ENCODE measurements at places on chromosomes 7 and 10.

GRCh38 chr10:43222210-43222720 is 44.6 kb downstream of the RASGEF1A start:
- no peak for DNase-seq

GRCh38 chr7:91425149-91425548 is 160.9 kb downstream of the FZD1 start:
- no peak for DNase-seq

GRCh38 chr10:49830016-49830415 is 67.9 kb upstream of the OGDHL start:
- no peak for DNase-seq

- DNase-seq: no peak
Observed at GRCh38 chr10:81871558-81871957, 3.4 kb upstream of the NRG3 start.

DNA sequence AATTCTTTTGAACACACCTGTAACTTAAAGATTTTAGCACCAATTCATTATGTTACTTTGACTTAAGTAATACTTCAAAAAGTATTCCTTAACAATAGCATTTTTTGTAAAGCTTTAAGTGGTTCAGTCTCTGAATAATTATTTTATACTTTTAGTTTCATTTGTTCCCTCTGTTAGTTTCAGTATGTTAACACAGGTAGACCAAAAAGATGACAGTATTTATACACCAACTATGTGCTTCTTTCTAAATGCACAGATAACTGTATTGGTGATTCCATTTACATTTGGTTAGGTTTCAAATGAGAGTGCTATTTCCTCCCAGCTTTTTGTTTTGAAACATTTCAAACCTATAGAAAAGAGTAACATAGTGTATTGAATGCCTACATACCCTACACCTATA is 14.0 kb downstream of the RALA start:
- DNase-seq: no peak

DNA sequence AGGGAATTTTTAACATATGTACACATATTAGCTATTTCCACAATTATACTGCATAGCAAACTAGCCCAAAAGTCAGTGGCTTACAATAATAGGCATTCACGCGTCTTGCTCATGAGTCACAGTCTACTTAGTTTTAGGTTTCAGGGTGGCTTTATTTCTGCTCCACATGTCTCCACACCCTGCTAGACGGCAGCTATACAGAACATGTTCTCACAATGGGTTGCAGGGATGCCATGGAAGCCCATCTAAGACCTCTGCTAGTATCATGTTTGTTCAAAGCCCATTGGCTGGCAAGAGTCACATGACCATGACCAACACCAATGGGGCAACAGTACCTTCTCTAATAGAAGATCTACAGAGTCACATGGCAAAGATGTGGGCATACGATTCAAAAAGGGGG is 96.3 kb upstream of the NEBL start:
- no peak for DNase-seq

- no peak for DNase-seq
Observed at GRCh38 chr7:149053885-149054284, 25.6 kb upstream of the PDIA4 start.

DNA sequence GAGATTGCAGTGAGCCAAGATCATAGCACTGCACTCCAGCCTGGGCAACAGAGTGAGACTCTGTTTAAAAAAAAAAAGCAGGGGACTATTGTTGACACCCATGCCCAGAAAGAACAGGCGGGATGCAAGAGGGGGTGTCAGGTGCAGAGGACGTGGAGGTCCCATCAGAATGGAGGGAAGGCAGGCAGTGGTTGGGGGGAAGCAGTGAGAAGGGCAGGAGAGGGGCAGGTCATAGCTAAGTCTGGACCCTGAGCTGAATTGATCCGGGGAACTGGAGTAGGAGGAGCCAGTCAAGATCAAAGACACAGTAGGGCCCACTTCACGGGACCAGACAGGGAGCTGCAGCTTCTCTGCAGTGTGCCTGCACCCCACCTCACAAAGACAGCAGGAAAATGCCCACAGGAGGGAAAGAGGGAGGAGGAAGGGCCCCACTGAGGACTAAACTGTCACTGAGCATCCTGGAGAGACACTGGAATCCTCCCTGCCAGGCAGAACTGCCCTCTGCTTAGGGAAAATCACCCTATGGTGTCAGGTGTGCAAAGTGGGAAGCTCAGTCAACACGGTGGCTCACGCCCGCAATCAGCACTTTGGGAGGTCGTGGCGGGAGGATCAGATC is 27.3 kb upstream of the ECHDC3 start:
- DNase-seq: no peak

DNA sequence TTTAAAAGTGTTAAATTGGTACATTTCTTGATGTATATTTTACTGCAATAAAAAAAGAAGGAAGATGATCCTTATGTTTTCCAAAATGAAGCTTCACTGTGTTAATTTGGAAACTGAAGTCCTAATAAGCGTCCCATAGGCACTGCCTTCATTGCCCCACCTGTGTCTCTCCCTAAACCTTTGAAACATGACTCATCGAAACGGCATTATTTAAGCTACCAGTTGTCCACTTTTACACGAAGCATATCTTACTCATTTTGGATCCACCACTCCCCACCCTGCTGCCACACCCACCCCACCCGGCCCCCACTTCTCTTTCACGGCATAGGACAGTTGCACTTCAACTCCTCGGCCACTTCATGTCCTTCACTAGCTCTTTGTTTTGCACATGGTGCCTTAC is 85.5 kb downstream of the KIAA1549 start:
- no peak for DNase-seq

- DNase-seq: no peak
Observed at GRCh38 chr7:85286446-85286845, 99.6 kb upstream of the SEMA3D start.

DNA sequence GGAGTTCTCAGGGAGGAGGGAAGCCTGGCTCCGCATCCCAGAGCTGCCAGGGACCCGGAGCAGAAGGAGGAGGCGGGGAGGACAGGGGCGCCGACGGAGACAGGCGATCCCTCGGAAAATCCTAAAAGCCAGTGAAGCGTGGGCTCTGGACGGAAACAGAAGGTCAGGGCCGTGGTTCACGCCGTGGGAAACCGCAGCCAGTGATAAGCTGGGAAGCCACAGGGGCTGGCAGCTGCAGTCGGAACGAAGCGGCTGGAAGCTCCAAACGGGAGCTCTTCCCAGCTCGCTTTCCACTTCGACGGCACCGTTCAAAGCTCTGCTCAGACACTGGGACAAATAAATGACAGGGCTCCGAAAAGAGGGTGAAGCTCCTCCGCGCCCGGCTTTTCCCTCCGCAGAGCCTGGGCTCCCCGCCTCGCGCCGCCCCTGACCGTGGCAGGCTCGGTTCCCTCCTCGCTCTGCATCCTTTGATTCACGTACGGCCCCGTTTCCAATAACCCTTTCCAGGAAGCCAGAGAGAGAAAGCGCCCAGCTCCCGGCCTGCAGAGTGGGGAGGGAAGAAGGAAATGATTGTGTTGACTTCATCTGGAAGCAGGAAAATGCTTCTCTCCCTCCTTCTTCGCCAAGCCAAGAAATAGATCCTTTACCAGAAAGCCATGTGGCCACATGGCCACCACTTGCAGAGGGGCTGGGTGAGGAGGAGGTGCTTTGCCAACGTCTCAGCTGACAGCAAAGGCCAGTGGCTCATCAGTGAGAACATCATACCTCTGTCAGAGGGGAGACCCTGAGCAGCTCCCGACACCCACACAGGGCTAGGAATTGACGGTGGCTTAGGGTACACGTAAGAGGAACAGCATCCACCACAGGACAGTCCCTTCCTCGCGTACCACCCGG is 57.4 kb downstream of the ADRB1 start:
- no peak for DNase-seq

DNA sequence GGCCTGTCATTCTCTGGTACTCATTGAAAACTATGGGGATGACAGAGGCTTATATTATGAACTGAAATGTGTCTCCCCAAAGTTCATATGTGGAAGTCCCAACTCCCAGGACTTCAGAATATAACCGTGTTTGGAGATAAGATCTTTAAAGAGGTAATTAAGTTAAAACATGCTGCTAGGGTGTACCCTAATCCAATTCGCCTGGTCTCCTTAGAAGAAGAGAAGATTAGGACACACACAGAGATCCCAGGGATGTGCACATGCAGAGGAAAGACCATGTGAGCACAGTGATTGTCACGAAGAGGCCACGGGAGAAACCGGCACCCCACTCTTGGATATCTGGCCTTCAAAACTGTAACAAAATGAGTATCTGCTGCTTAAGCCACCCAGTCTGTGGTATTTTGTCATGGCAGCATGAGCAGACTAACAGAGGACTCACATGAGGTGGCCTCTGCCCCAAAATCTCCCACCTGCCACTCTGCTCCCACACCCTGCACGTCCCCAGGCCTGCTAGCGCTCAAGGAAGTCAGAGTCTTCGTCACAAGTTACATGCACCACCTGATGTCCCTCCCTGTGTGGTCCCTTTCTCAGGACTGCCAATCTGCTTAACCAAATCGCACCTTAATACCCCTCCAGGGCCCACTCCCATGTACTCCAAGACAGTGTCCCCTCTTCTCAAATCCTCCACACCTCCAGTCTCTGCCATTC is 26.8 kb downstream of the PLAC9 start:
- DNase-seq: no peak

GRCh38 chr10:32056136-32057035 is at the start of gene KIF5B:
Gene KIF5B, minus strand, starts transcription at chr10:32056425. Its CDS starts 452 bp downstream, at chr10:32055973.
- peak; percentile 92 for DNase-seq

DNA sequence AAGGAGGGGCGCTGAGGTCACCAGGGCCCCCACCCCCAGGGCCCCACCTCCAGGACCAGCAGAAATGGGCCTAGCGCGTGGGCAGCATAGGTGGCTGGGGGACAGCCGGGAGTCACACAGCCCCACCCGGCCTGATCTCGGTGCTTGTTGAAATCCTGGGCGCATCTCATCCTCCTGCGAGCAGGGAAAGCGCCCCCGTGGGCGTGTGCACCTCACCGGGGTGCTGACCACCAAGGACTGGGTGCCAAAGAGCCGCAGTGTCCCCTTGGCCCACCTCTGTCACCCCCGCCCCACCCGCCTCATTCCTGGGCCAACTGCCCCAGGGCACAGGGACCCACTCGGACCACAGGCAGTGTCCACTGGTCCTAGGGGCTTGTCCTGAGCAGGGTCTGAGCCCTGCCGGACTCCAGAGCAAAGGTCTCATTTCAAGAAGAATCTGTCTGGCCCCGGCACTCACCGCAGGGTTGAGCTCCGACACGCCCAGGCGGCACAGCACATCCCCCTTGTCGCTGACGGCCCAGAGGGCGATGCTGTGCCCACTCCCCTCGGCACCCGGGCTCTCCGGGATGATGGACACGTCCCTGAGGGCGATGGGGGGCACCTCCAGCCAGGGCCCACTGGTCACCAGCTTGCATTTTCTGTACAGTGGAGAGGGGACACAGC is 11.4 kb downstream of the BHLHA15 start:
- DNase-seq: no peak

- no peak for DNase-seq
Observed at GRCh38 chr7:158827411-158828132, 1.7 kb downstream of the ESYT2 start.

GRCh38 chr7:50556247-50556991 is 8.8 kb downstream of the DDC start:
- DNase-seq: no peak

DNA sequence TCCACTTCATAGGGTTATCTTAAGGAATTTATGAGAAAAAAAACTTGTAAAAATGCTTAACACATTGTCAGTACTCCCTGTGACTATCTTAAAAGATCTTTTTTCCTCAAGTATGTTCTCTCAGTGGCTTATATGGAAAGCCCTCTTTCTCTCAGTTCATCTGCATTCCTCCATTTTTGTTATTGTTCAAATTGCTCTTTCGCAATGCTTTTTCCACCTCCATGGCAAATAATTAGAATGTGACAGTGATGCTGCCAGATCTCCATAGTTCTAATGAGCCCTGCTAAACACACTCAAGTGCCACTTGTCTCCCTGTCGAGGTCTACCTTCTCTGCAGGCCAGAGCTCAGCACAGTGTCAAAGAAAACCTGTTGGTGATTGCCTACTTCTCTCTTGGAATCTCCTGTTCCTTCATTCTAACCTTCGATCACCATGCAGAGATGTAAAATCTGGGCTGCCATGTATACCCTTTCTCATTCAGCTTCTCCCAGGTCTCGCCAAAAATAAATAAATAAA is 37.2 kb upstream of the ABCB5 start:
- DNase-seq: no peak

GRCh38 chr10:64515970-64516699 is 994.9 kb downstream of the REEP3 start:
- no peak for DNase-seq

- no peak for DNase-seq
Observed at GRCh38 chr10:100553929-100554328, 18.2 kb downstream of the HIF1AN start.

DNA sequence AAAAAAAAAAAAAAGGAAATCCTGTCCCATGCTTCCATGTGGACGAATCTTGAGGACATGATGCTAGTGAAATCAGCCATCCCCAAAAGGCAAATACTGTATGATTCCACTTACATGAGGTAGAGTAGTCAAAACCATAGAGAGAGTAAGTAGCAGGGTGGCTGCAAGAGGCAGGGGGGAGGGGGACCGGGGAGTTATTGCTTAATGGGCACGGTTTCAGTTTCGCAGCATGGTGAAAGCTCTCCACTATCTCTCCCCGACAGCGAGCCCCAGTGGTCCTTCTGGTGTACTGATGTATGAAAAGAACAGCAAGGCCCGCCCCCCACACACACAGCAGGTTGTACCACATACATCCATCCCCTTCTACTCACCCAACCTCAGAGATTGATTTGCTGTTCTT is 32.8 kb downstream of the NOD1 start:
- no peak for DNase-seq

GRCh38 chr10:8054244-8054493 is 319 bp upstream of the GATA3 start:
- no peak for DNase-seq

DNA sequence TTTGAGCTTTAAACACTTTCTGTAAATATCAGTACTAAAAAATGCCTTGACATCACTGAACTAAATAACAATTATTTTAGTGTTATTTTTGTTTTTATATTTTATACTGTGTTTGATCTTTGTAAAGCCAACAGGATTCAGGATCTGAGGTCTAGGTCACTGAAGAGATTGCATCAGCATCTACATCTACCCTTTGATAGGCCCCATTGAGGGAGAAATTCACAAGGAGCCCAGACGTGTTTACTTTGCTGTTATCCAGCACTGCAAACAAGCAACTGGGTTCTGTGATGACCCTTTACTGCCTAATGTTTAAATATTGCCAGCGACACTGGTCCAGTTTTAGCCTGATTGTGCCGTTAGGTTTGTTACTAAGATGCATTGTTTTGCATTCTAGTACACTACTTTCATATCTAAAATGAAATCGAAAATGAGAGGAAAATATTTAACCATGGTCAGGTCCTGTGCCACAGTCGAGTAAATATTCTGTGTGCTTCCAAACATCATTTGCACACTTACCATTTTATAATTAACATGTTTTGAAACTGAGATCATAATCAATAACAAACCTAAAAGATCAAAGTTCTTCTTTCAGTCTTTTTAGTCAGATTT is 48.7 kb downstream of the SP8 start:
- DNase-seq: no peak

DNA sequence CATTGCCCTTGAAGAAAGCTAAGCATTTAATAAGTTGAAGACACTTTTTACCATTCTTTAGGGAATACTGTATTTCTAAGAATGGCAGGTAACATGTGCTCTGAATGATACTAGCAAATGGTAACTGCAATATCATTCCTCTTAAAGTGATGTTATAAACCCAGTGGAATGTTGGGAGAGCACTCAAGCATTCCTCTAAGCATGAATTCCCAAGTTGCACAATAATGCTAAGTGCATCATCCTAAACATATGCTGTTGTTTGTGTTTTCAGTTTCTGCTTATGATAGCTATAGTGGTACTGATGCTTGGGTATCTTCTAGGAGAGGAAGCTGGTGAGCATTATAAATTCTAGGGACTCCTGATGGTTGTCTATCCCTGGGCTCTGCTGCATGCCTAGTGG is 673.9 kb downstream of the PHTF2 start:
- DNase-seq: no peak
